ENCODE measurements at places on chromosomes 7 and 10.

DNA sequence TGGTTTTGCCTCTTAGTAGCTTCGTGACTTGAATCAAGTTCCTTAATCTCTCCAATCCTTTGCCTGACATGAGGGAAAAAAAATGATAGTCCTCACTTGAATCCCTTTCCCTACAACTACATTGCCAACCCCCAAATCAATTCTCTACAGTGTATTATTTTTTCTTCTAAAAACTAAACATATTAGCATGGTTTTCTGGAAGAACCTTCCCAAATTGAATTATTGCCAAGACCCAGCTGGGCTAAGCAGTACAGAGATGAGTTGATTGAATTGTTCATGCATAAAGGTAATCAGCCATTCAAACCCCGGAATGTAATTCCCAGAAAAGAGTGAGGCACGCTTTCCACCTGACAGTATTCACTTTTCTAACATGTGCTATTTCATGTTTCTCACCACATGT is 155.6 kb upstream of the AGR3 start:
- DNase-seq: no peak

DNA sequence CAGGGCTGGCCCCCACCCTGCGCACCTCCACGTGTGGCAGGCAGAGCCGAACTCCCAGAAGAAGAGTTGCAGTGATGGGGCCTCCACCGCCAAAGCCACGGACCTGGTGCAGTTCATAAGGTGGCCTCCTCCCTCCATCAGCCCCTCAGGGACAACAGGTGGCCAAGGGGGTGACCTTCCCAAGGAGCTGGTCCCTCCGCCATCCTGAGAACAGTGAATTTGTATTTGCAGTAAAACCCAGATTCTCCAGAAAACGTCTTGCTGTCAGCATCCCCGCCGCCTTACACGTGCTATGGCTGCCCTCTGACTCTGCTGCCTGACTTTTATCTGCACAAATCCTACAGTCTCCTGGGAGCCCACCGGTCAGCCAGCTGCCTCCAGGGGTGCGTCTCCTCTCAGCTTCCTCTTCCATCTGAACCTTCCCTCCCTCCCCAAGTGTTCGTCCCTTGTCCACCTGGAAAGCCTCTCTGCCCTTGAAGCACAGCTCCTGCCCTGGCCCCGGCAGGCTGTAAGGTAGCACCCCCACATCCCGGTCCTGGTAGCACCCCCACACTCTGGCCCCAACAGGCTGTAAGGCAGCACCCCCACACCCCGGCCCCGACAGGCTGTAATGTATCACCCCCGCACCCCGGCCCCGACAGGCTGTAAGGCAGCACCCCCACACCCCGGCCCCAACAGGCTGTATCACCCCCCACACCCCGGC is 311.8 kb downstream of the PTPRN2 start:
- DNase-seq: no peak

DNA sequence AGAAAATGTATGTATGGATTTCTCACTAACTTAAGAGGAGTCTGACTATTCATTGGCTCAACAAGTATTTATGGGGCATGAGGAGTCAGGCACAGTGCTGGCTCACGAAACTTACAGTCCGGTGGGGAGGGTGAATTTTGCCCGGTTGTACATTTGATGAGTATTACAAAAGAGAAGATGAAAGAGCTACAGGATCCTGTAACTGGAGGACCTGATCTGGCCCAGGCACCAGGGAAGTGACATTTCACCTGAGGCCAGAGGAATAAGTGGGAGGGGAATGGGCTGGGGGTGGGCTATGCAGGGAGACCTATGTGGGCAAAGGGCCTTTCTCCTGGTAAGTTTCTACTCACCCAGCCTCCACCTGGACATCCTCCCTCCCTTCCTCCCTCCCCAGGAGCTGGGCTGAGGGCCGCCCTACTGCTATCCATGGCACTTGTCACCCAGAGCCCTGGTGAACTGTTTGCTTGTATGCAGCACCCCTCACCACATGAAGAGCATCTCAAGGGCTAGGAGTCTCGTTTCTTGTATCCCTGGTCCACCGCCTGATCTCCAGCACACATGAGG is 101.1 kb upstream of the ZNF438 start:
- DNase-seq: no peak

- DNase-seq: no peak
Measured at GRCh38 chr7:455110-455928, 64.3 kb downstream of the PDGFA start.

GRCh38 chr10:93290661-93291354 is 191.3 kb downstream of the MYOF start:
- no peak for DNase-seq

Data from HAP-1 (cell line).